ENCODE measurements at places on chromosomes 2 and 18.

DNA sequence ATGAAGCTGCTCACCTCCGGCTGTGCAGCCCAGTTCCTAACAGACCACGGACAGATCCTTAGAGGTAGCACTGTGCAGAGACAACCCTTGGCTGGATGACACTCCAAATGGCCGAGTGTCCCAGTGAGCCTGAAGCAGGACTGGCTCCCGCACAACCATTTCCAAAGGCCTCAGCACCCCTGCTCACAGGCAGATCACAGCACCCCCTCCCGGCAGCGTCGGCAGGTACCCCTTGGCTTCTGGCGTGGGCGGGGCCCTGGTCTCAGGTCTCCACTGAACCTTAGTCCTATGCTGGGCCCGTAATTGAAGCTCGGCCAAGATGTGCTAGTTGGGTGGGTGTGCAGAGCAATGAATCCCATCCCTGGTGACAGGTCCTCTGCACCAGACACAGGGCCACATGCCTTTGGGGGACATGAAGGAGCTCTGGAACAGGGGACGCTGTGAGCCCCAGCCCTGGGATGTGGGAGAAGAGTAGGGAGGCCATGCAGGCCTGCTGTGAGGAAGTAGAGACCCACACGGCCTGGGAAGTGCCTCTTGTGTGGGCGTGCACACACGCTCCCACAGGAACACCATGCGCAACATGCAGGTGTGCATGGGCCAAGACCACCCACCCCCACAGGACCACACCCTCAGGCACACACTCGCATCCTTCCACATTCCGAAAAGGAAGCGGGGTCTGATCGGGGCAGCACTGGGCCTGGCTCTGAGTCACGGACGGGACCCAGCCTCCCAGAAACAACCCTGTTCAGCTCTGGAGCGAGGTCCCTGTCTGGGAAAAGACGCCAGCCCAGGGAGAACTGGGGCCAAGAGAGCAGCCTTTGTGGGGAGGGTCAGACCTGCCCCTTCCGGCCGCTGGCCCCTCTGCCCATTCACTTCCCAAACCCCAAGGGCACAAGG is 2.8 kb downstream of the DUSP2 start:
- no peak for DNase-seq

DNA sequence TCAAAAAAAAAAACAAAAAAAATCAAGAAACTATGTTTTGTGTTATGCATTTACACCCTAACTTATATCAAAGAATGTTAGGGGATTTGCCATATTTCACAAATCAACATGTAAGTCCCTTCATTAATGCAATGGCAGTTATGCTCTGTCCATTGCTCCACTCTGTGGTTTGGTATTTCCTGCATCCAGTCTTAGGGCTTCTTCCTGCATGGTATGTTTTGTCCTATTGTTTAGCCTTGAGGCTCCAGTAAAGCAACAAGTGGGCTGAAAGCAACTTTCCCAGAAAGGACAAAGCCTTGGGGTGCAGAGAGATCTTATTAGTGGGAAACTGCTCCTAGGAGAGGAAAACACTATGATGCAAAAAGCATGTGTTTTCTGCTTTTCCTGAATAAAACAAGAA is 474.1 kb downstream of the IRS1 start:
- DNase-seq: no peak

GRCh38 chr18:23570912-23571504 is 15.3 kb downstream of the NPC1 start:
- DNase-seq: no peak

- no peak for DNase-seq
Measured at GRCh38 chr2:8469709-8470493, 212.0 kb upstream of the ID2 start.

- DNase-seq: no peak
Measured at GRCh38 chr2:234292205-234292961, 204.5 kb downstream of the ARL4C start.

- no peak for DNase-seq
Measured at GRCh38 chr2:216908300-216908699, 48.4 kb upstream of the TNP1 start.

GRCh38 chr2:228731517-228731916 is 539.6 kb downstream of the PID1 start:
- no peak for DNase-seq

- no peak for DNase-seq
Measured at GRCh38 chr2:28226558-28226957, 166.1 kb upstream of the FOSL2 start.

- DNase-seq: no peak
Measured at GRCh38 chr2:74941284-74941683, 17.2 kb upstream of the POLE4 start.

GRCh38 chr2:223936862-223937326 is 8.2 kb downstream of the WDFY1 start:
- DNase-seq: no peak

DNA sequence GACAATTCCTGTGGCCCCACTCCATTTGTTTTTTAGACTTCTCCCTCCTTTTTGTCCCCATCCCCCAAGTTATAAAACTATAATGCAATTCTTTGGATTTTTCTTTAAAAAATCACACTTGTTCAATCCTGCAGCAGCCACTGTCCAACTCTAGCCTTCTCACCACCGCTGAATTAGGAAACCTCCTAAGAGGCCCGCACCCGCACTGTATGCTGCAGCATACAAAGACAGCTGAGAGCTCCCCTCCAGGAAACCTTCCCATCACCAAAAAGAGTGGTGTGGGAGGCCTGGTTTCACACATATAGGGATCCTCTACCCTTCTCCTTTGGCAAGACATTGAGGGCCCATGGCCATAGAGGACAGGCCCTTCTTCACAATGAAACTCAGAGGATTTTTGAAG is 2.9 kb downstream of the PCGF1 start:
- no peak for DNase-seq

DNA sequence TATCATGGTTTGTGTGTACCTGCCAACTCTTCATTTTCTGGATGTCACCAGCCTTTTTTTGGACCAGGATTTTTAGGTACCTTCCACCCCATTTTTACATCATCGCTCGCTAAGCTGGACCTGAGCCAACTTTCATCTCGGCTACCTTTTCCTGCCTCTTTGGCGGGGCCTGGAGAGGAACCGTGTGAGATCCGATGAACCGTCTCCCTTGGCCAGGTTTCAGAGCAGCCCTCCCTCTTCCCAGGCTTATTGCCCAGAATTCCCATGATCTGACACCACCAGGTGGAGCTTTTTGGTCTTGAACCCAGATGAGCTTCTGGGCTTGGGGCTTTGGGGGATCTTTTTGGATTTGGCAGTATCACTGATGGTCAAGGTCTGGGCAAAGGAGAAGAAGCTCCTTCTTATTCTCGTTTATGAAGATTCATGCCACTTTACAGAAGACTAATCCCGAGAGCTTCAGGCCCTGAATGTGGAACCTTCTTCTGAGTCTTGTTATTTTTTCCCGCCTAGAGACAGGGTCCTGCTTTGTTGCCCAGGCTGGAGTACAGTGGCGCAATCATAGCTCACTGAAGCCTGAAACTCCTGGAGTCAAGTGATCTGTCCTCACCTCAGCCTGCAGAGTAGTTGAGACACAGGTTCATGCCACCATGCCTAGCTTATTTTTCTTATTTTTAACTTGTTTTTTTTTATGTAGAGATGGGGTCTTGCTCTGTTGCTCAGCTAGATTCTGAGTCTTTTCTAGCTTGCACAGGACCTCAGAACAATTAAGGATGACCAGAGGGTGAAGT is 50.4 kb downstream of the GATA6 start:
- no peak for DNase-seq

DNA sequence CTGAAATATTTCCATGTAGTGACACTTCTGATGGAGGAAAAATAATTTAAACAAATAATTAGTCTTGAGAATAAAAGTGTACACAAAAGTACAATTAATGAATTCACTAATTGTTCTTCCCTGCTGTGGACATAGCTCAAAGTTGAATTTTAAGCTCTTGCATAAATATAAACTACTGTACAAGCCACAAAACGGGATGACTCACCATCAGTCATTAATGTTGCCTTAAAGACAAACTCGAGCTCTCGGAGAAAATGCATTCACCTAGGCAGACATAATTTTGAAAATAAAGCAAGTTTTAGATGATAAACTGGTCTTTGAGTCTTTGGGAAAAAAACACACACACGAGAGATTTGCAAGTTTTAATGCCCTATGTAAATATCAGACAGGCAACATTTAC is 436.4 kb downstream of the ZNF521 start:
- DNase-seq: no peak

- DNase-seq: no peak
Measured at GRCh38 chr2:185817991-185818390, 79.4 kb downstream of the FSIP2 start.

DNA sequence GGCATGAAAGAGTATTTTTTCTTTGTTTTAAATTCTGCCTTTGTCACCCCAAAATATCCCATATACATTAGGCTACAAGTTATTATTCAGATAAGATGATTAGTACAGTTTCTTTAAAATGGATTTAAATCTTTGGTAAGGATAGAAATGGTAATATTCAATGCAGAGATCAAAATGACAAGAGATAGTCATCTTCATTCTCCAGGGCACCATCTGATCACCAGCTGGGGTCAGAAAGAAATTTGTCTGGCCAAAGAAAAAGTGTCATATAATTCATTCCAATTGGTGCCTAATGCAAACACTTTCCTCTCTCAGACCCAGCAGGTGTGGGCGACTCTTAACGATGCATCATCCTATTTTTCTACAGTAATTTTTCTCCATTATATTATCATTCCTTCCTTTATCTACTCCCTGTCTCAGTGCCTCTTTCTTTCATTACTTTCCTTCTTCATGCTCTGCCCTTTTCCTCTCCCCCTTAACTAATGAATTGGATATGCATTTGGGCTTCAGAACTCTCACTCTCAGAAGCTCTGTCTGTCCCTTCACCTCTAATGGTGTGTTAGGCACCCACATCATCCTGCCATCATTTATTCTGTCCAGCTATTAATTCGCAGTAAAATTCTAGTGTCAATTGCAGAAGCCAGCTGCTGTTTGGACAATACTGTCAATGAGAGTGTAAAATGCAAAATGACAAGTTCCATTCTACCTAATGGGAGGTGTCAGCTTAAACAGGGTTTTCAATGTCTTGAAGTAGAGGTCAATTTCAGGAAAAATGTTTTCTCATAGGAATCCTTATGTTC is 570.5 kb downstream of the TDRD15 start:
- DNase-seq: no peak
